ENCODE measurements at places on chromosomes 2 and 18.

GRCh38 chr2:46461709-46462171 lies 17.6 kb upstream of the TMEM247 start:
- no peak for DNase-seq

- no peak for DNase-seq
These were observed 65.8 kb downstream of the FAM210A start for GRCh38 chr18:13660510-13660909.

GRCh38 chr2:148802448-148803220 lies 72.4 kb upstream of the KIF5C start:
- no peak for DNase-seq

DNA sequence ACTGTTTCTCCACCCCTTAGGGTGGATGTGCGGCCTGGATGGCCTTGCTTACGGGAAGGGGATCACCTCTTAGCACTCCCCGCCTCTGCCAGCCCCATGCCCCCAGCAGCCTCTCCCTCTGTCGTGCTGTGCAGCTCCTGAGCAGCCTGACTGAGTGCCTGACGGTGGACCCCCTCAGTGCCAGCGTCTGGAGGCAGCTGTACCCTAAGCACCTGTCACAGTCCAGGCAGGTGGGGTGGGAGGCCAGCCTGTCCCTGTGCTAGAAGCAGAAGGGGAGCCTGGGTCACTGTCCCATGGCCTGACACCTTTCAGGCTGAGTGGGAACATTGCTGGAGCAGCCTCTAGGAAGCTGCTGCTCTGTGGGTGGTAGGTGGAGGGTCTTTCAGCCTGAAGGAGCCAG lies 5.2 kb downstream of the TMEM214 start:
- no peak for DNase-seq

DNA sequence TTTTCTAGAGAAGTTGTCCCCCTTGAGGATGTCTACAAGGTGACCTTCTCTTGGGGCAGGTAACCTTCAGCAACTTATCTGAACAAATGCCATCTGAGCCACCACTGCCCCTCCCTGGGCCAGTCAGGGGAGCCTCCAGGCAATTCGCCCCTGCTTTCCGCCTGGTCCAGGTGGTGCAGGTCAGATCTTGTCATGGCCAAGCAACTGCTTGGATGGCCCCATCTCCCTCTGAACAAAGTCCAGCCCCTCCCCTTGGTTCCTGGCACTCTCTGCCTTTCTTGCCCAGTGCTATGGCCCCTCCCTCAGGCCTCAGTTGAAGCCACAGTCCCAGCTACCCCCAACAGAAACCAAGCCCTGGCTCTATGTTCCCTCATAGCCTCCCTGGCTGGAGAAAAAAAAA lies 138.7 kb downstream of the ALPK2 start:
- no peak for DNase-seq

DNA sequence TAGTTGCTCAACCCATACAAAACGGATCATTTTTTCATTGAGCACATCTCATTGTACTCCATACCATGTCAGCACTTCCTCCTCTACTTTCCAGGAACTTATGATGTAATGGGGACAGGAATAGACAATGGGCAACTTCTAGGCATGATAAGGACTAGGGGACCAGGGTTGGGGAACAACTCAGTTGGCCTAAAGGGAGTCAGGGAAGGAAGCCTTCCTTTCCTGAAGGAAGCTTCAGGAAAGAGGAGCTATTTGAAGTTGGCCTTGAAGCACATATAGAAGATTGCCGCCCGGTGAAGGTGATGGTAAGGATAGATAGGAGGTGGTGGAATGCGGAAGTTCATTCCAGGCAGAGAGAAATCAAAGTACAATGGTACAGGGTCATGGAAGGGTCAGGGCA lies 283.9 kb downstream of the SLC8A1 start:
- DNase-seq = no peak

Measured in ecto neural progenitor cell (in vitro differentiated cells).